ENCODE measurements at places on chromosomes 2 and 18.

GRCh38 chr2:28348149-28348567 is 44.5 kb upstream of the FOSL2 start:
- no peaks in the 10 kb centered on the region for H3K36me3 ChIP-seq
- H3K27me3 ChIP-seq = no peaks in the 10 kb centered on the region
- peak; percentile 63 for DNase-seq
- no peak overlapping the region for H3K27ac ChIP-seq
- peaks cover 25% of the 10 kb centered on the region for H3K4me1 ChIP-seq
- H3K4me3 ChIP-seq = no peak overlapping the region

GRCh38 chr2:77232909-77233425 is 289.2 kb downstream of the LRRTM4 start:
- no peak overlapping the region for H3K4me3 ChIP-seq
- H3K27me3 ChIP-seq = no peaks in the 10 kb centered on the region
- H3K27ac ChIP-seq = no peak overlapping the region
- no peaks in the 10 kb centered on the region for H3K36me3 ChIP-seq
- no peak for DNase-seq

GRCh38 chr2:201513271-201513670 is 61.7 kb downstream of the STRADB start:
- no peak overlapping the region for H3K27ac ChIP-seq
- H3K4me3 ChIP-seq = no peak overlapping the region
- no peaks in the 10 kb centered on the region for H3K27me3 ChIP-seq
- DNase-seq = no peak
- H3K36me3 ChIP-seq = no peaks in the 10 kb centered on the region
- no peaks in the 10 kb centered on the region for H3K4me1 ChIP-seq

GRCh38 chr2:224847961-224848850 is 132.0 kb upstream of the CCDC195 start:
- H3K27ac ChIP-seq = no peak overlapping the region
- H3K4me3 ChIP-seq = no peak overlapping the region

- DNase-seq = no peak
- H3K36me3 ChIP-seq = no peaks in the 10 kb centered on the region
Measured at GRCh38 chr18:59265246-59265973, 7.8 kb downstream of the RAX start.

DNA sequence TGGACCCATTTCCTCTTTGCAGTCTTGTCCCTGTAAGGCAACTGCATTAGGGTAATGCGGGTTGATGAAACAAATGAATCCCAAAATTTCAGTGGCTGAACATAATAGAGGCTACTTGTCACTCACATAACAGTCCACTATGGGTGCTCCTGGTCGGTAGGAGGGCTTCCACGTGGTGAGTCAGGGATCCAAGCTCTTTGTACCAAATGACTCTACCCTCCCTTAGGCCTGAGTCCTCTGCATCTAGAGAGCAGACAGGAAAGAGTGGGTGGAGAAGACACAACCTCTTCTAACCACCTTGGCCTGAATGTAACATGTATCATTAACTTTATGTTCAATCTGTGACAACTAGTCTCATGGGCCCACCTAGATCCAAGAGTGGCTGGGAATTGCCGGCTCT is 86.2 kb upstream of the HAAO start:
- no peak overlapping the region for H3K4me3 ChIP-seq
- peak overlapping the region; percentile 2 for H3K27ac ChIP-seq
- H3K27me3 ChIP-seq = no peaks in the 10 kb centered on the region
- H3K4me1 ChIP-seq = peaks cover 60% of the 10 kb centered on the region
- no peaks in the 10 kb centered on the region for H3K36me3 ChIP-seq

- no peaks in the 10 kb centered on the region for H3K27me3 ChIP-seq
- no peaks in the 10 kb centered on the region for H3K4me1 ChIP-seq
- no peak overlapping the region for H3K4me3 ChIP-seq
- H3K27ac ChIP-seq = no peak overlapping the region
- no peak for DNase-seq
Measured at GRCh38 chr18:27713738-27714095, 463.2 kb downstream of the CDH2 start.

Measured in suprapubic skin (tissue), 4 donors.